A549 treated with AZD2906 at 1 μM for 4 hours (cell line): ENCODE measurements at places on chromosomes 1 and 21. TPM values are rescaled to one million over a fixed set of nuclear protein-coding genes. Genes with fewer than 3 reads are reported as not detected.

FCRL1 gene
- not detected in 5 replicates for total RNA-seq

FABP3 gene
- total RNA-seq = not detected in 5 replicates

PAQR7 gene
- total RNA-seq = 6.4 to 9.2 TPM (median 8.3 TPM) in 5 replicates

RNU1-3 gene
- 4.0 to 44.9 TPM (median 4.2 TPM) in 4 of 5 replicates, not detected in the other for total RNA-seq

OR2L13 gene
- not detected in 5 replicates for total RNA-seq

ITLN1 gene
- total RNA-seq = not detected in 5 replicates

CNIH4 gene
- 88.6 to 113 TPM (median 108 TPM) in 5 replicates for total RNA-seq

PGLYRP3 gene
- not detected in 5 replicates for total RNA-seq

FAM78B gene
- 0.31 to 0.47 TPM (median 0.41 TPM) in 5 replicates for total RNA-seq

RIT1 gene
- total RNA-seq = 18.3 to 22.3 TPM (median 20.0 TPM) in 5 replicates
